ENCODE measurements at places on chromosomes 13 and 19. TPM values are rescaled to one million over a fixed set of nuclear protein-coding genes. Genes with fewer than 3 reads are reported as not detected.

- DNase-seq: no peak
These were observed 10.8 kb downstream of the LSM4 start for GRCh38 chr19:18312092-18312534.

DNA sequence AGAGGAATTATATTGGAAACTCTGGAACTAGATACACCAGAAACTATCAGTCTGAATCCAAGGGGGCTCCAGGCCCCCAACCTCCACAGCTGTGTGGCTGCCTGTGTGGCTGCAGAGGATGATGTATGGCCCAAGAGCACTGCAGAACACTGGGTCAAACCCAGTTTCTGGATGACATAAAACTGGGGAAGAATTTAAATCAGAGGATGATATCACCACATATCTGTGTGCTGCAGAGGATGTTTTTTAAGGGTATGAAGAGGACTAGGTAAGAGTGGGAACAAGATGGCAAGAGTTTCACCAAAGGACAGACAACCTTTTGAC, 226.4 kb downstream of the SUCLA2 start:
- DNase-seq: no peak

- no peak for DNase-seq
These were observed 19.4 kb downstream of the DYRK1B start for GRCh38 chr19:39814595-39814994.

- no peak for DNase-seq
These were observed 32.0 kb upstream of the TUBGCP3 start for GRCh38 chr13:112619730-112620631.

The MBD3L2 gene
- not detected for total RNA-seq
